Endodermal cell (in vitro differentiated cells): ENCODE measurements at places on chromosomes 5 and 9. TPM values are rescaled to one million over a fixed set of nuclear protein-coding genes. Genes with fewer than 3 reads are reported as not detected.
A peak's percentile ranks its signal among the peaks of the same experiment; 100 is the strongest.

ACOT12 gene
- 0.42 TPM in 1 of 2 replicates, not detected in the other for total RNA-seq

THG1L gene
- 12.2 to 13.8 TPM (median 13.5 TPM) in 3 replicates for total RNA-seq

IFNB1 gene
- not detected in 2 replicates for total RNA-seq

HSPA9 gene
- 112 to 223 TPM (median 201 TPM) in 3 replicates for total RNA-seq

OR1K1 gene
- not detected in 2 replicates for total RNA-seq

- DNase-seq, result no peak
Observed at GRCh38 chr5:177146891-177147638, 13.5 kb downstream of the NSD1 start.

DNA sequence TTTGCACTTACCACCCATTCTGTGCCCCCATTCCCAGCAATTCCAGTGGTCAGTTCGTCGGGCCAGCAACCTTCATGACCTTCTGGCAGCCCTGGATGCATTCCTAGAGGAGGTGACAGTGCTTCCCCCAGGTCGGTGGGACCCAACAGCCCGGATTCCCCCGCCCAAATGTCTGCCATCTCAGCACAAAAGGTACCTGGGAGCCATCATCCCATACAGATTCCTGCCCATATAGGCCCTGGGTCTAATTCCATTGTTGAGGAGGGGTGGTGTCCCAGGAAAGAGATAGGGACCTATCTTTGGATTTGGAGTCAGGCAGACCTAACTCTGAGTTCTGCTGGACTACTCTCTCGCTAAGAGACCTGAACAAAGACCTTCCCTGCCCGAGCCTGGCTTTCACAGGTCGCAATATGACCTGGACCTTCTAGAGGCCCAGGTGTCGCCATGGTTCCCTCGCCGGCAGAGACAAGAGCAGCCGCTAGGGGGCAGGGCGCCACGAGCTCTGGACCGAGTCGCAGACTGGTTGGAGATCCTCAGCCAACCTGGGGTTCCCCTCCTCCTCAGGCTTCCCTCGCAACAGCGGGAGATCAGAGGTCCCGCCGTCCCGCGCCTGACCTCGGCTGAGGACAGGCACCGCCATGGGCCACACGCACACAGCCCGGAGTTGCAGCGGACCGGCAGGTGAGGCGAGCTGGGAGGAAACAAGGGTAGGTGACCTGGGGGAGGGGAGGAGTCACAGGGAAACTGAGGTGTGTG lies 3.1 kb downstream of the SLC4A9 start:
- DNase-seq, result peak; percentile 98

DNA sequence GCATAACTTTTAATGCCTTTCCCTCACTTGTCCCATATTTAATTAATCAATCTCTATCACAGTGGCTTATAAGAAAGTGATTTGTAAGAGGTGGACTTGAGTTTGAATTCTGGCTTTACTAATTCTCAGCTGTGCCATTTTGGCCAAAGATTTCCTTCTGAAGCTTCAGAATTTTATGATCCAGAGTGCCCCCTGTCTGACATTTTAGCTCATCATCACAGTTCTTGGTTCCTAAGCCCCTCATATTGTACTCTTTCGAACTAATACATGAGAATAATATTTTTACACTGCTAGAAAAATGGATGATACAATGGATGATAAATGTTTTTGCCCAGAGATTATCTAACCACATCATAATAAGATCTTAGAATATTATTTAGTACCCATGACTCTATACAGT lies 1014.1 kb downstream of the PTPRD start:
- DNase-seq, result no peak

GRCh38 chr9:20683351-20684034 lies 566 bp upstream of the FOCAD start:
- DNase-seq, result no peak

GRCh38 chr9:80004714-80005113 lies 432.9 kb downstream of the TLE4 start:
- DNase-seq, result no peak

DNA sequence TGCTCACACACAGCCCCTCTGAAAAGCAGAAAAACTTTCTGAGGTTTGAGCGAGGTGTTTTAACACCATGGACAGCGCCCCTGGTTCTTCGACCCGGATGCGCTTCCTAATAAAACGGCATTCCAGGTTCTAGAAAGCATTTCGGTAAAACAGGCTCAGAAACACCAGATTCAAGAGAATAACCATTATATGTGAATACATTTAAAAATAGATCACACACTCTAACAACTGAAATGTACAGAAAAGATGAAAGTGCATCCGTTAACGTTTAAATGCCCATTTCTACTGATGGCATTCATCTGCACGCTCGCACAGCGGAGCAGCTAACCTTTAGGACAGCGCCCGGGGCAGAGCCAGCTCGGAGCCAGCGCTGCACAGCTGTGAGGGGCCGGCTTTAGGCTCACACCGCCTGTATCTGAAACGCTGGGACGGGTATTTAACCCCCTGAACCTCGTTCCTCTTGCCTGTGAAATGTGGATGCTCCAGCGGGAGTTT lies 26.3 kb upstream of the TENT4A start:
- peak; percentile 86 for DNase-seq

DNA sequence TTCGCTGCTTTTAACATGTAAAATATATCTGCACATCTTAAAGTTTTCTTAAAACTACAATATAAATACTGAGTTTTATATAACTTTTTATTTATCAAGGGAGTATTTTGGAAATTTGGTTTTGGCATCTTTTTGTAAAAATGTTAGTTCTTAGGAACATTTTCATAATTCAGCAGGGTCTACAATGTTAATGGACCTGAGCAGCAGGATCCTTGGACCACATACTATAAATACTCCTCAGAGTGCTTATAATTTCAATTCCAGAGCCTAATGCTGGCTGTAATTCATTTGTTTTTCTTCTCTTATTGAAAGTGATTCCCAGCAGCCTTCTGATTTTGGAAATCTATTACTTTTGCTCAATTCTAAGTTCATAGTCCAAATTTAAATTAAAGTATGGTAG lies 1216.2 kb downstream of the MAT2B start:
- DNase-seq, result no peak

DNA sequence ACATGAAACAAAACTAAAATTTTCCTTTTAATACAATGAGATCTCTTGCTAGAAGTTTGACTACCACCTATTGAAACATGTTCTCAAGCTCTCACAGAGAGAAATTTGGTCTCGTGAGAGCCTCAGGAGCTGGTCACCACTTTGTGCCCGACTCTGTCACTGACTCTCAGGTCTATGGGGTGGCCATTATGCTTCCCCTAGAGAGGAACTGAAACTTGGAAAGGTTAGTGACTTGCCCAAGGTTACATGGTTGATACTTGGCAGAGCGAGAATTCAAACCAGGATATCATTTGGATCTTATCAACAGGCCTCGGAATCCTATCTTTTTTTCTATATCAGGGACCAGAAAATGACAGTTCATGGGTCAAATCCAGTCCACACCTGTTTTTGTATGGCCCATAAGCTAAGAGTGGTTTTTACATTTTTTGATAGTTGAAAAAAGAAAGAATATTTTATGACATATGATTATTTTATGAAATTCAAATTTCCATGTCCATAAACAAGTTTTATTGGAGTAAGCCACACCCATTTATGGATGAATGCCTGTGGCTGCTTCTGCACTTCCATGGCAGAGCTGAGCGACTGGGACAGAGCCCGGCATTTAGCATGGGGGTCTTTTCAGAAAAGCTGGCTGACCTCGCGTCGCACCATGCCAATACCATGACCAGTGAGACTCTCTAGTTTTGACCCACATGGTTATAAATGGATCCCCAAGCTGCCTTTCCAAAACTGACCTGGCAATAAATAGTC lies 44.8 kb upstream of the EQTN start:
- no peak for DNase-seq

GRCh38 chr5:33049842-33050241 lies 338.7 kb downstream of the NPR3 start:
- DNase-seq, result no peak
